ENCODE measurements at places on chromosomes 12 and 14.

- no peak for DNase-seq
Observed at GRCh38 chr12:123393747-123394146, 9.8 kb downstream of the KMT5A start.

DNA sequence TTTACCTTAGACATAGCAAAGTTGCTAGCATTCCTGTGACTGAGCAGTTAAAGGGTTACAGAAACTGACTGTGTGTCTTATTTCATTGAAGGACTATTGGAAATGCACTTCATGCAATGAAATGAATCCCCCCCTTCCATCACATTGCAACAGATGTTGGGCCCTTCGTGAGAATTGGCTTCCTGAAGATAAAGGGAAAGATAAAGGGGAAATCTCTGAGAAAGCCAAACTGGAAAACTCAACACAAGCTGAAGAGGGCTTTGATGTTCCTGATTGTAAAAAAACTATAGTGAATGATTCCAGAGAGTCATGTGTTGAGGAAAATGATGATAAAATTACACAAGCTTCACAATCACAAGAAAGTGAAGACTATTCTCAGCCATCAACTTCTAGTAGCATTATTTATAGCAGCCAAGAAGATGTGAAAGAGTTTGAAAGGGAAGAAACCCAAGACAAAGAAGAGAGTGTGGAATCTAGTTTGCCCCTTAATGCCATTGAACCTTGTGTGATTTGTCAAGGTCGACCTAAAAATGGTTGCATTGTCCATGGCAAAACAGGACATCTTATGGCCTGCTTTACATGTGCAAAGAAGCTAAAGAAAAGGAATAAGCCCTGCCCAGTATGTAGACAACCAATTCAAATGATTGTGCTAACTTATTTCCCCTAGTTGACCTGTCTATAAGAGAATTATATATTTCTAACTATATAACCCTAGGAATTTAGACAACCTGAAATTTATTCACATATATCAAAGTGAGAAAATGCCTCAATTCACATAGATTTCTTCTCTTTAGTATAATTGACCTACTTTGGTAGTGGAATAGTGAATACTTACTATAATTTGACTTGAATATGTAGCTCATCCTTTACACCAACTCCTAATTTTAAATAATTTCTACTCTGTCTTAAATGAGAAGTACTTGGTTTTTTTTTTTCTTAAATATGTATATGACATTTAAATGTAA, 31.5 kb downstream of the MDM2 start:
- no peak for DNase-seq

GRCh38 chr14:49934646-49935045, 41.8 kb downstream of the ARF6 start:
- DNase-seq, result no peak

DNA sequence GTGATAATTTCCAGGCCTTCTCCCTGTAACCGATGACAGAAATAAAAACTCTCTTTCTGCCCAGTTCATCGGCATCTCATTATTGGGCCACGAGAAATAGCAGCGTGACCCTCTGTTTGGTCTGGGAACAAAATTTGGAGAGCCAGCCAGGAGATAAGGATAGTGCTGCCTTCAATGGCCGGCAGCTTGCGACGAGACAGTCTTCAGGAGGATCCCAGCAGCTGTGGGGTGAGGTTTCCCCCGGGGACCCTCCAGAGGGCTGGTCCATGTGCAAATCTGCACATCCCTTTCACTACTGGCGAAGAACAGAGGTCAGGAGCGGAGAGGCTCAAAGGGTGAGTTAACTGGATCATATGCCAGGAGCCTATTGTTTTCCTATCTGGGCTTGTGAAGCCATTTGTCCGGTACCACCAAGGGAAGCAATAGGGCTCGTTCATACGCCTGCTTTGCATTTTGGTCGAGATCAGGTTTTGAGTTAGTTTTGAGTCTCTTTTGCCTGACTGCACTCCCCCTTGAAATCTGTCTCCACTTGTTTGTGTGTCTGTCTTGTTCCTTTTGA, 4.8 kb downstream of the SLC39A2 start:
- no peak for DNase-seq

DNA sequence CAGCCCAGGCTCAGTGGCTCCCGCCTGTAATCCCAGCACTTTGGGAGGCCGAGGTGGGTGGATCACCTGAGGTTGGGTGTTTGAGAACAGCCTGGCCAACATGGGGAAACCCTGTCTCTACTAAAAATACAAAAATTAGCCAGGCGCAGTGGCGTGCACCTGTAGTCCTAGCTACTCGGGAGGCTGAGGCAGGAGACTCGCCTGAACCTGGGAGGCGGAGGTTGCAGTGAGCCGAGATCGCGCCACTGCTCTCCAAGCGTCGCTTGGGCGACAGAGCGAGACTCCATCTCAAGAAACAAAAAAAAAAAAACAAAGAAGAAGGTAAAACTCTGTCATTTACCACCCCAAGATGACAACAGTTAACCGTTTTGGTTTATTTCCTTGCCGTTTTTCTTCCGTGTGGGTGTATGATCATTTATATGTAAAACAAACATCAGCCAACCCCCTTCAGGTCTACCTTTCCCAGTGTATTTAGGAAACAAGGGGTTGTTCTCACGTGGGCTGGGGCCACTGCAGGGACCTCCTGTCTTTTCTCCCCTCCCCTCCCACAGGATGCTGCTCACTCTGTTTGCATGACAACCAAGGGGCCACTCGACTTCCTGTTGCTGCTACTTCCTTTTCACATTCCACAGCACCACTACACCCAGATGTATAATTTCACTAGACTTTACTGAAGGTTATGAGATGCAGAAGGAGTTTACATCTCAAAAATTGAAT, 13.6 kb downstream of the TTC9 start:
- DNase-seq, result peak; percentile 93

- DNase-seq, result no peak
Observed at GRCh38 chr14:100789460-100790417, 36.2 kb upstream of the MEG3 start.

- no peak for DNase-seq
Observed at GRCh38 chr12:64029013-64029857, 184.7 kb downstream of the SRGAP1 start.

All from naive thymus-derived CD4-positive, alpha-beta T cell (primary cell).